IMR-90 (cell line): ENCODE measurements at places on chromosomes 1 and 21.
A peak's percentile ranks its signal among the peaks of the same experiment; 100 is the strongest.

GRCh38 chr1:116167625-116168276, 56.6 kb downstream of the MAB21L3 start:
- no peak for DNase-seq
- H3K4me3 ChIP-seq, result peak overlapping the region; percentile 46
- no peak overlapping the region for H3K27ac ChIP-seq

DNA sequence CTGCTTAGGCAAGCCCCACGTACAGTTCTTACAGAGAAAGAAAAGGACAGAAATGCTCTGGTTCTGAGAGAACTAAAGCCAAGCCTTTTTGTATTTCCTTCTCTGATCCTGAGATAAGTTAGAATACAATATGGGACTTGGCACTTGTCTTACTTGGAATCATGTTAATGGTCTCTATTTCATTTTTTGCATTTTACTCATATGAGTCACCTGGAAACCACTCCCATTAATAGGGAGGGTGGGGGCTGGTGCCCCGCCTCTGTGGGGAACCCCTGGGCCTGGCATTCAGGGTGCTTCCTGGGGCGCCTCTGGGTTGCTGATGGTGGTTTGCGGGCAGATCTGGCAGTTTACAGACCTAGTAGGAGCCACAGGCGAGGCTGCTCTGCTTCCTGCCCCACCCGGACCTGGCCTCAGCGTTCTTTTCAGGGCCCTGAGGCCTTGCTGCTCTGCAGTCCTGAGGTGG, 26.7 kb downstream of the TSPAN2 start:
- H3K27me3 ChIP-seq, result no peaks in the 10 kb centered on the region
- DNase-seq, result no peak
- H3K4me3 ChIP-seq, result no peak overlapping the region
- no peak overlapping the region for H3K27ac ChIP-seq
- H3K36me3 ChIP-seq, result no peaks in the 10 kb centered on the region
- H3K4me1 ChIP-seq, result no peaks in the 10 kb centered on the region; the same call in 1 of the 2 replicates

DNA sequence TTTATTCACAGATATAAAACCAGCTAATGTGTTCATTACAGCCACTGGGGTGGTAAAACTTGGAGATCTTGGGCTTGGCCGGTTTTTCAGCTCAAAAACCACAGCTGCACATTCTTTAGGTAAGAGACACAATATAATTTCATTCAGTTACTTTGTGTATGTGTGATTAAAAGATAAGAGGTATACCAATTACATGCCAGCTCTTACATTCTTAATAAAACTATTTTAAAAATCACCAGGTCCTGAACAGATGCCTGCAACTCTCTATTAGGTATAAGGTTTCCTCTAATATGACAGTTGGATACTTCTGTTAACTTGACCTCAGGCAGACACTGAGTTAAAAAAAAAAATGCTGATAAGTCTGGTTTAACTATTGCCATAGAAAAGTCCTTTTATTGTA, 122.1 kb downstream of the NEK7 start:
- H3K4me3 ChIP-seq, result no peak overlapping the region
- peaks cover 1% of the 10 kb centered on the region; the same call in 1 of the 2 replicates for H3K36me3 ChIP-seq

DNA sequence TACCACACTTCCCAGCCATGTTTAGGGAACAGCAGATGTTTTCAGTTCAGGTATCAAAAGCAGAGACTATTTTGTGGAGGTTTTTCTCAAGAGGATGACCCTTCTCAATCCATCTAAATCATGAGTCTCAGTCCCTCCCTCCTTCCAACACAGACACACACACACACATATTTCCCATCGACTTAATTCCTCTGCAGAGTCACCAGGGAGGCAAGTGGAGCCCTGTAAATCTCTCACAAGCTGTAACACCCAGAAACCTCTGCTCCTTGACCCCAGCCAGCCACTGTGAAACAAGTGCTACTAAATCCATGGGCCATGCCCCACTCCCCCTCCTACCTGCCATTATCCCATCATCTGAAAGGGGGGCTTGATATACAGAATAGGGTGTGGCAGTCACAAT, 10.6 kb upstream of the KCND3 start:
- peaks cover 8% of the 10 kb centered on the region; the same call in 1 of the 2 replicates for H3K27me3 ChIP-seq
- no peak overlapping the region for H3K4me3 ChIP-seq
- DNase-seq, result no peak
- H3K36me3 ChIP-seq, result no peaks in the 10 kb centered on the region
- no peaks in the 10 kb centered on the region for H3K4me1 ChIP-seq
- no peak overlapping the region for H3K27ac ChIP-seq

DNA sequence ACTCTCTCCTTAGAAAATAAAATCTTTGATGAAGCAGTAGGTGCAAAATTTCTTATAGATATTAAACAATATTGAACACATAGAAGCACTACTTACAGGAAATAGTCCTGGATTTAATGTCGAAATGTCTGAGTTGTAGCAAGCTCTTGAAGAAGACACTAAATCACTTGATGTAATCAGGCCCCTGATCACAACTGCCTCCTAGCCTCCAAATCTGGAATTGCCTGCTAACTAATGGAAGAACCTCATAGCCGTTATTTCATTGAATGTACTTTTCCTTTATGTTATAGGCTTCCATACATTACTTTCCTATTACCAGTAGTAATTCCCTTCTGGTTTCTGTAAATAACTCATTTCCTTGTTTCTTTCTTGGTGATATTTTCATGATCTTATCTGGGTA, 675.7 kb upstream of the CHRM3 start:
- no peaks in the 10 kb centered on the region for H3K27me3 ChIP-seq
- no peaks in the 10 kb centered on the region for H3K4me1 ChIP-seq
- no peak overlapping the region for H3K27ac ChIP-seq
- no peak overlapping the region for H3K4me3 ChIP-seq
- no peaks in the 10 kb centered on the region for H3K36me3 ChIP-seq
- DNase-seq, result peak; percentile 8

- no peaks in the 10 kb centered on the region for H3K27me3 ChIP-seq
- DNase-seq, result peak; percentile 54
- no peak overlapping the region for H3K4me3 ChIP-seq
- no peak overlapping the region for H3K27ac ChIP-seq
- no peaks in the 10 kb centered on the region for H3K36me3 ChIP-seq
- H3K4me1 ChIP-seq, result no peaks in the 10 kb centered on the region
Measured at GRCh38 chr1:78743626-78744025, 94.0 kb downstream of the IFI44 start.

DNA sequence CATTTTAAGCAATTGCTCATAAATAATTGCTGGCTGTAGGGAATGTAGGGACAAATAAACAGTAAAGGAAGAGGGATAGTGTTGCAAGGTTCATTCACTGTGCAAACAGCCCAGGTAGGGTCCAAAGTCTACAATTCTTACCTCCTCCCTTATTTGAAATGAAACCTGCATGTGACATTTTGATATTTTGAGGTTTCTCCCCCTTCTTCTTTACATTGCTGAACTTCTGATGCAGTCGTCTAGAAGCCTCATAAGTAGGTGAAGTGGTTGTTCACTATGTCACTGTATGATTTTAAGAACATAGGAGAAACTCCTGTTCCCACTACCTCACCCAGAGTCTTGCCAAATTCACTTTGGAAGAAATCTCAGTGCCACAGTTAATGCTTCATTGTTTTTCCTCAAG, 16.1 kb downstream of the F5 start:
- no peak for DNase-seq
- H3K4me1 ChIP-seq, result no peaks in the 10 kb centered on the region
- H3K36me3 ChIP-seq, result no peaks in the 10 kb centered on the region
- 0 out of 2 replicates have a peak, but pooled peaks cover 1% of the 10 kb centered on the region for H3K27me3 ChIP-seq
- no peak overlapping the region for H3K4me3 ChIP-seq

DNA sequence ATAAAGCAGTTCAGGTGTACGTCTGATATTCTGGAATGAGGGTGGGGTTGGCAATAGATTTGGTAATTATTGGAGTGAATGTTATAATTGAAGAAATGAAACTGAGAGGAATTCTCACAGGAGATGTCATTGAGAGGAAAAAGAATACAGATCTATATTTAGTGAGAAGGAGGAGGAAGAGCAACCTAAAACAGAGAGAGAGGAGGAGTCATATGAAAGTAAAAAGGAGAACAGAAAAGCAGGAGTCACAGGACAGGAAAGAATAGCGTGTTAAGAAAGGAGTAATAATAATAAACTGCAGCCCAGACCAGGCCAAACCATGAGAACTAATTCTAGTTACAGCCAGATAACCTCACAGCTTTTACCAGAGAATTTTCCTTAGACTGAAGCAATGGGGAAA, 62.7 kb upstream of the MROH9 start:
- H3K4me3 ChIP-seq, result no peak overlapping the region
- no peak for DNase-seq
- no peaks in the 10 kb centered on the region for H3K27me3 ChIP-seq
- no peaks in the 10 kb centered on the region for H3K4me1 ChIP-seq

GRCh38 chr1:21198929-21199328, 22.2 kb upstream of the EIF4G3 start:
- H3K27ac ChIP-seq, result no peak overlapping the region
- DNase-seq, result no peak
- no peak overlapping the region for H3K4me3 ChIP-seq
- no peaks in the 10 kb centered on the region for H3K36me3 ChIP-seq

DNA sequence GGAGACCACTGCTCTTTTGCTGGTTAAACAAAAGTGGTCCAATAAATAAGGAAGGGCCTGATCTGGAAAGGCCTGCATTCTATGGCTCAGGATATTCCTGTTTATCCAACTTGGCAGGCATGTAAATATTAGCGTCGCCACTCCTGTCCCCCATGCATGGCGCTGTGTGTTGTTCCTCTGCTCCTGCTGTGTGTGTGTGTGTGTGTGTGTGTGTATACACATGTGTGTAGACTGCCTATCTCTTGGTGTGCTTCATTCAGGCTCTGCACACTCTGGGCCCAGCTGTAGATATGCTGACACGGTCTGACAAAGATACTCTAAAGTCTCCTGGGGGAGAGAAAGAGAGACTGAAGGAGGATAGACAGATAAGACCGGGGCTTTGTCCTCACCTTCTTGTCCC, 6.8 kb downstream of the LMOD1 start:
- no peak for DNase-seq
- H3K4me3 ChIP-seq, result no peak overlapping the region
- H3K27me3 ChIP-seq, result no peaks in the 10 kb centered on the region

- H3K27ac ChIP-seq, result no peak overlapping the region
- H3K4me1 ChIP-seq, result peaks cover 5% of the 10 kb centered on the region
- DNase-seq, result no peak
- peaks cover 2% of the 10 kb centered on the region; the same call in 1 of the 2 replicates for H3K36me3 ChIP-seq
- no peaks in the 10 kb centered on the region for H3K27me3 ChIP-seq
Measured at GRCh38 chr21:25964015-25964414, 206.6 kb downstream of the APP start.

DNA sequence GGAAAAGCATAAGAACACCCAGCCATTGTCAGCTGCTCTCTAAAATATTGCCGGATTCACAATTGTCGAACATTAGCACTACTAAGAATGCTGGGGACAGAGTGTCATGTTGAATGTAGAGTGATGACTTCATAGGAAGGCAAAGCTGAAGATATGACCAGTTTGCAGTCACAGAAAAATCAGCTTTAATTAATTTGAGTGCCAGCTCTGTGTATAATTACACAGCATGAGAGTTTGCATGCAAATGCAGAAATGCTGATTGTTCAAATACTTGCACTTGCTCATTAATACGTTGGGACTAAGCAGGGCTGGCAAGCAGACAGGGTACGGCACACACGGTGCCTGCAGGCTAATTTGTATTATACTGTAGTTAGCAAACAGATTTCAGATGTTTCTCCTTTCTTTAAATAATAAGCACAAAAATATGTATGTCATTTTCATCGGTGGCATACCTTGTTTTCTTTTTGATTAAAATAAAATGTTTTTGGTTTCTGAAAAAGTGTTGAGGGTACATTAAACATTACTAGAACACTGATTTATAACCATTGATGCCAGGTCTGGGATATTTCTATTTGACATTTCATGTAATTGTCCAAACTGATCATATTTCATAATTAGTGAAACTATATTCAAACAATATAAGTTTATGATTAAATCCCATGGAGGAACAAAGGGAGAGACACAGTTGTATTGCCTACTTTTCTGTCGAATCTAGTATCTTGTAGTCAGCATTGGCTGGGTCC, 99.8 kb upstream of the ADGRL2 start:
- no peaks in the 10 kb centered on the region for H3K36me3 ChIP-seq
- no peak overlapping the region for H3K4me3 ChIP-seq
- no peak for DNase-seq

DNA sequence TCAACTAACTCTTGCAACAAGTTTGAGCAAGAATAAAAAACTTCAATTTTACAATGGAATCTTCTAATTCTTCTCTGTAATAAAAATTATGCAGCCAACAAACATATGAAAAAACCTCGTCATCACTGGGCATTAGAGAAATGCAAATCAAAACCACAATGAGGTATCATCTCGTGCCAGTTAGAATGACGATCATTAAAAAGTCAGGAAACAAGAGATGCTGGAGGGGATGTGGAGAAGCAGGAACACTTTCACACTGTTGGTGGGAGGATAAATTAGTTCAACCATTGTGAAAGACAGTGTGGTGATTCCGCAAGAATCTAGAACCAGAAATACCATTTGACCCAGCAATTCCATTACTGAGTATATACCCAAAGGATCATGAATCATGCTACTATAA, 327.5 kb upstream of the LYPLAL1 start:
- DNase-seq, result no peak
- no peak overlapping the region for H3K4me3 ChIP-seq
- H3K36me3 ChIP-seq, result no peaks in the 10 kb centered on the region
- H3K27me3 ChIP-seq, result no peaks in the 10 kb centered on the region

DNA sequence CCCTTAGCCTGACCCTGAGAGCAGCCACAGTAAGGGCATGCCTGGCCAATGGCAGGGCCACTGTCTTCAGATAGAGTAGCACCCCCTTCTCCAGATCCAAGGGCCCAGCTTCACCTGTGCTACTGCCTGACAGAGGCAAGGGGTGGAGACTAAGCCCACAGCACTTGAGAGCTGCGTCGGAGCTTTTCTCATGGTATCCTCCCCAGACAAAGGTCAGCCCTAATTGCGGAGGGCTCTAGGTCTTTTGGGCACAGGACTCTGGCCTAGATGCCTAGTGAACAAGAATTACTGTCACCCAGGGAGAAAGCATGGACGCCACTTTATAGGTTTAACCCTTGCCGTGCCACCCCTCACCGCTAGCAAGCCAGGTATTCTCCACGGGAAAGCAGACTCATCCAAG, 15.1 kb downstream of the KCNC4 start:
- H3K36me3 ChIP-seq, result no peaks in the 10 kb centered on the region
- H3K4me1 ChIP-seq, result no peaks in the 10 kb centered on the region
- H3K27me3 ChIP-seq, result peaks cover 2% of the 10 kb centered on the region; the same call in 1 of the 2 replicates
- no peak overlapping the region for H3K4me3 ChIP-seq
- DNase-seq, result no peak

DNA sequence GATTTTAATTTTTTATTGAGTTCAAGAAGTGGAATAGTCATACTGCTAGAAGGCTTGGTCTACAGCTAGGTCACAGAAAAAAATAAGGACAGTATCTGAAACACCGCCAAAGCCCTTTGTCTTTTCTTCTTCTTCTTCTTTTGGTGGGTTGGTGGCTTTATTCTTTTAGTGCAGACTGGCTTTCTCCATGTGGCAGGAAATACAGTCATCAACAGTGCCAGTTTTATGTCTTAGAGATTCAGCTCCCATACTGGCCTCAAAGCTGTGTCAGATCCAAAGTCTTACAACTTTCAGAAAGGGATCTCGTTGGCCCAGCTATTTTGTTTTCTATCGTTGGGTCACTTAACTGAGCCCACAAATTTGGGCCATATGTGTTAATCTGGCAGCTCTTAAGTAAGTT, 58.2 kb downstream of the FNBP1L start:
- no peaks in the 10 kb centered on the region for H3K27me3 ChIP-seq
- H3K4me1 ChIP-seq, result no peaks in the 10 kb centered on the region
- H3K27ac ChIP-seq, result no peak overlapping the region
- no peak overlapping the region for H3K4me3 ChIP-seq

GRCh38 chr1:228527596-228527995, 40.4 kb downstream of the RNF187 start:
- no peak overlapping the region for H3K27ac ChIP-seq
- H3K36me3 ChIP-seq, result no peaks in the 10 kb centered on the region
- H3K4me1 ChIP-seq, result no peaks in the 10 kb centered on the region
- H3K27me3 ChIP-seq, result no peaks in the 10 kb centered on the region
- H3K4me3 ChIP-seq, result no peak overlapping the region
